CD4-positive, alpha-beta T cell treated with Interleukin-6 at 100 ng/mL for 8 hours (primary cell): ENCODE measurements at places on chromosomes 12 and 14.
A peak's percentile ranks its signal among the peaks of the same experiment; 100 is the strongest.

GRCh38 chr14:95138876-95139275, 18.5 kb downstream of the DICER1 start:
- DNase-seq, result no peak

- DNase-seq, result no peak
Measured at GRCh38 chr14:72839753-72840607, 53.9 kb downstream of the DPF3 start.

DNA sequence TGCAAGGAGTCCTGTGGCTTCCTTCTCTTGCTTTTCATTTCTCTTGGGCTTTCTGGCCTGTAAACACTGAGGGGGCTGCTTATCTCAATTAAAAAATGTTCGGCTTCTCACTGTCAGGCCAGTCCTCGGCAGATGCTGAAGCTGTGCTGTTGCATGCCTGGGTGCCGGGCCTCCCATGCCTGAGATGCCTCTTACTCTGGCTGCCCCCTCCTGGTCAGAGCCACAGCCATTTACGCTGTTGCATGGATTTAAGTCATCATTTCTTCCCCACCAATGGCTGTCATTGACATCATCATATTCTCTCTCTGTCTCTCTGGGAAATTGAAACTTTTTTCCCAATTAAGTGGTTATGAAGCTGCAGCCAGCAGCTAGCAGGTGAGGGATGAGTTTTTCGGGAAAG, 53.7 kb downstream of the FOXN4 start:
- no peak for DNase-seq

- peak; percentile 84 for DNase-seq
Measured at GRCh38 chr14:67695394-67695949, at the start of gene RDH11. TSS of gene RDH11 (minus strand) at chr14:67695764. CDS start at chr14:67695703, 61 bp downstream.

GRCh38 chr14:59848671-59849070, 21.9 kb downstream of the RTN1 start:
- no peak for DNase-seq

- DNase-seq, result no peak
Measured at GRCh38 chr12:40104461-40105264, 1.2 kb downstream of the SLC2A13 start.

GRCh38 chr12:129610601-129611120, 293.2 kb downstream of the TMEM132D start:
- no peak for DNase-seq

GRCh38 chr14:22981090-22981875, 1.1 kb downstream of the AJUBA start:
- DNase-seq, result no peak

DNA sequence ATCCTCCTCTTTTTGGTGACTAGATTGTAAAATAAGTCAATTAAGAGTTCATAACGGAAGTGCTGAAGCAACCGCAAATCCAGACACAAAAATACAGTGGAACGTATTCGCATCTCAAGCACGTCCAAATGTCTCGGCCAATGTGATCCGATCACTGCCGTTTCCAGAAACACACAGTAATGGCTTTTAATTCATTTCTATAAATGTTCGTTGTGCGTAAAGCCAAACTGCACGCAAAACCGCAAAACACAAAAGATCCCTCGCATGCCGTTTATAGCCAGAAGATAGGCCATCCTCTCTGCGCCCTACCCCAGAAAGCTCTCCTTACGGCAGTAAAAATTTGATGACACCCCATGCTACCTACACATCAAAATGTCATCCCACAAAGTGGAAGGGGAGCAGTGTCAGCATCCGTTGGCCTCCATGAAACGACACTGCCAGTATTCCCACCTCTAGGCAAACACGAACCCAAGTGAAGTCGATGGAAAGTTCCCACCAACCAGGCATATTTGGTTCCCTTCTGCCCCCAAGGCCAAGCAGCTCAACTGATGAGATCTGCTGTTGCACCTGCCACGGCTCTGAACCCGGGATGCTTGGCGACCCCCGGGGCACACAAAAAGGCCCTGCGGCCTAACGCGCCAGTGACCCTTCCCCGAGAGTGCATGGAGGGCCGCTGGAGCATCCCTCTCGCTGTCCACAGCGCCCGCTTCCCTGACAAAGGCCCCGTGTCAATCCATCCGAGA, 1.4 kb downstream of the HECTD4 start:
- no peak for DNase-seq

GRCh38 chr14:61343991-61344405, 22.6 kb downstream of the PRKCH start:
- DNase-seq, result no peak
